ENCODE measurements at places on chromosomes 2 and 18.
A peak's percentile ranks its signal among the peaks of the same experiment; 100 is the strongest.

DNA sequence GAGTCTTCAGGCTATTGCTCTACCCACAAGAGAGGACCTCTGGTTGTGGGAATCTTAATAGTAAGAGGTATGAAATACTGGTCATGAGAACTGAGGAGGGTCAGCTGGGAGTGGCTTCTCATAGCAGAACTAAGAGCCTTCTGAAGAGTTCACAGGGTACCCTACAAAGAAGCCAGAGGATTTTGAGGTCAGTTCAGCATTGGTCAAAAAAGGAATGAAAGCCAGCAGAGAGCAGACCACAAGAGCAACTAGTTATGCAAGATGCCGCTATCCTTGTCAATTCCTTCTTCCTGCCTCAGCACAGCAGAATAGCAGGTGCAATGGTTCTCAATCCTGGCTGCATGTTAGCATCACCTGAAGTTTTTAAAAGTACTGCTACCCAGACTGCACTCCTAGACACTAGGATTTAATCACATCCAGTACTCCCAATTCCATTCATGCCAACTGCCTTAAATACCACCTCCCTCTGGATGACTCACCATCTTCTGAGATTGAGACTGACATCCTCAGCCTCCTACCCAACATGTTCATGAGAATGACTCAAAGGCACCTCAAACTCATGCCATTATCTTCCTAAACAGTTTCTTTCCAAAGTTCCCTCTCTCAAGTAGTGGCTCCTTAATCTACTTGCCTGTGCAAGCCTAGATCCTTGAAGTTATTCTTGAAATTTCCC lies 81.0 kb upstream of the RBMS1 start:
- DNase-seq: no peak

- no peak for DNase-seq
Measured at GRCh38 chr18:56756966-56757365, 105.8 kb downstream of the WDR7 start.

DNA sequence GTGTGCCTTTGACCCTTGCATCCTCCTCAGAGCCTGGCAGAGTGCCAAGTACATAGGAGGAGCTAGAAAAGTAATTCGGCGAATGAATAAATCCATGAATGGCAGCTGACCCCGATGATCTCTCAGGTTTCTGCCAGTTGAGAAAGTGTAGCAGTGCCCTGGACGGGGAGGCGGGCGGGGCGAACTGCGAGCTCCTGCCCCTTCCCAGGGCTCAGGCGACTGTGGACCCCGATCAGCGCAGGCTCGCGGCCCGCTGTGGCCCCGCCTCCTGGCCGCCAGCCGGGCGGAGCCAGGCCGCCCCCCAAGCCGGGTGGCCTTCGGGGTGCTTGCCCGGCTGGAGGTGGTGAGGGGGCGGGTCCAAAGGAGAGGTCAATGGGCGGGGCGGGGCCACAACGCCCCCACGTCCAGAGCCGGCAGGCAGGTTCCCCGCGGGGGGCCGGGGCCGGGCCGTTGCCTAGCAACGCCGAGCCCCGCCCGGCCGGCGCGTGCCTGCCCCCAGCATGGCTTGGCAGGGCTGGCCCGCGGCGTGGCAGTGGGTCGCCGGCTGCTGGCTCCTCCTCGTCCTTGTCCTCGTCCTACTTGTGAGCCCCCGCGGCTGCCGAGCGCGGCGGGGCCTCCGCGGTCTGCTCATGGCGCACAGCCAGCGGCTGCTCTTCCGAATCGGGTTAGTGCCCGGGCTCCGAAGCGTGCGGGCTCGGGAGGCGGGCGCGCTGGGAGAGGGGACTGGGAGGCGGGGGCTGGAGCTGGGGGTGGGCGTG lies 30.6 kb upstream of the TMBIM1 start:
- DNase-seq: peak; percentile 91

GRCh38 chr2:241561832-241562231 lies 3.3 kb downstream of the BOK start:
- DNase-seq: no peak

DNA sequence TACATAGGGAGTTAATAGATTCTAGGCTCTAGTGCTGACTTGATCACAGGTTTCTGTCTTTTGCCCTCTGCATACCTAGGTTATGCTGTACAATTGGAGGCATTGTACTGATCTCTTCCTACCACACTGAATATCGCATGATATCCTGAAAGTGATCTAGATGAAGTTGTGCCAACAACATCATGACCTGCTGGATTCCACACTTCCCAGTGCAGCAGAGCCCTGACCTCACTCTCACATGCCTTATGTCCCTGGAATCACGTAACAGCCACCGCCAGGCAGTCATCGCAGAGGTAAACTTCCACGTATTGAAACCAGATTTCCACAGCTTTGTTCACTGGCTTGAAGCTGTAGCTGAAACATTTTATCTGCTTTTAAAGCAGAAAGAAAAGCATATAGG lies 214.0 kb downstream of the ANKRD30B start:
- DNase-seq: no peak

Data from HuH-7 (cell line).